ENCODE measurements at places on chromosomes 3 and 15.

DNA sequence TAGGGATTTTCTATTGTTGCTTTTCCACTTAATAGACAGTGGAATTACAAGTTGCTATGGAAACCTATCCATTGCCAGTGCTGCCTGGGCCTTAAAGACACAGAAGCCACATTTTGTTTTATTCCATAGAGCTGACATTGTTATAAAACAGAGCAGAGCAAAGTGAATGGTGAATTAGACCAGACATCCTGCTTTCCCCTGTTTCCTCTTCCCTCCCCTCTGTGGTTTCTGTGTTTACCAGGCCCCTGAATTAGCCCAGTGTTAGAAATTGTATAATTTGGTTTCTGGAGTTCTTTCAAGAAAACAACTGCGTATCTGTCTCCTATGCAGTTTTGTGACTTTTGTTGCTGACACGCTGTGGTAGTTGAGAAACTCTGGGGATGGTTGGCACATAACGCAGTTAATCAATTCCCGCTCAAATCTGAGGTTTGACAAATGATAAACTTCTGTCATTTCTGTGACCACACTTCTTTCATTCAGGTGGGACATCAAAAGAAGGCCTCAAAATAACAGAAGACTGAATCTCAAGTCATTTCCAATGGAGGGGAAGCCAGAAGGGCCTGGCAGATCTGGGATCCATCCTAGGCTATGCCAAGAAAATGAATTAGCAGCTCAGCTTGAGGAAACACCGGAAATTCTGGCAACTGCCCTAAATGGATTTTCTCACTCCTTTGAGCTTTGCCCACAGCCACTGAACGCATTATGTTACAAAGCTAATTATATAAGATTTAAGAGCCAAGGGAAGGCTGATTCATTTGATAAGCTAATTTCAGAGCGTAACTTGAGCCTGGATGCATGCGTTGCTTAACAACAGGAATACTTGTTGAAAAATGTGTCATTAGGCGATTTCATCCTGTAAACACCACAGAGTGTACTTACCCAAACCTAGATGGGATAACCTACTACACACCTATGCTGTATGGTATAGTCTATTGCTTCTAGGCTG, 46.9 kb downstream of the NR1D2 start:
- DNase-seq = no peak

GRCh38 chr3:14929310-14930074, 17.9 kb upstream of the NR2C2 start:
- no peak for DNase-seq

DNA sequence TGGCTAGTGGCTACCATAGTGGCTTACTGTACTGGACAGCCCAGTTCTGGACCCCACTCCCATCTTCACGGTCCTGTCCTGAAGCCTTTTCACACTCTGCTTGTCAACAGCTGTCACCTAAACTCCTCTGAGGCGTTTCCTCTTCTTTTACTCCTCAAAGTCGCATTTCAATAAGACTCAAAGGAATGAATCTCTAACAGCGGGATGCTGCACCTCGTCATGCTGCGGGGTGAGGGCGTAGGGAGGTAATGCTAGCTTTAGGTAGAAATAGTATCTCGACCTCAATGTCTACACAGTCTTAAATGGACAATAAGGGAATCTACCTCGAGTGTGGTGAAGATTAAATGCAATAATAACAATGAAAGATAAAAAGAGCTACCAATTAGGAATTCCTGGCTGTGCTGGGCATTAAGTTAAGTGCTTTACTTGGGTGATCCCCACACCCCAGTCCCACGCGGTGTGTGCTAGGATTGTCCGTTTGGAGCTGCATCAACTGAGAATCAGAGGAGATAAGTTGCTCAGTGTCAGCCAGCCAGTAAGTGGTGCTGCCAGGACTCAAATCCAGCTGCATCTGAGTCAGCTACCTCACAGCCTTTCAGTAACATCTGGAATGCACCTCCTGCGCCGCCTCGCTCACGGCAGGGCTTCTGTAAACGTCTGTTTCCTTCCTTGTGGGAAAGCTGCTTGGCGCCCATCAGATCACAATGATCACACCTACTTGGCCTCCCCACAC, 14.0 kb downstream of the PLA2G4D start:
- DNase-seq = no peak

- no peak for DNase-seq
Observed at GRCh38 chr3:194136519-194137007, 615 bp downstream of the HES1 start.
